Osteocyte (in vitro differentiated cells): ENCODE measurements at places on chromosomes 6 and 20. TPM values are rescaled to one million over a fixed set of nuclear protein-coding genes. Genes with fewer than 3 reads are reported as not detected.

Gene CASS4
- 0.13 TPM in 1 of 2 replicates, not detected in the other for total RNA-seq

GRCh38 chr20:59047938-59048680, 5.5 kb upstream of the PRELID3B start:
- no peaks in the 10 kb centered on the region for H3K36me3 ChIP-seq
- peaks cover 17% of the 10 kb centered on the region for H3K27me3 ChIP-seq
- no peak overlapping the region for H3K27ac ChIP-seq
- DNase-seq, result no peak

Gene TRIM39
- 11.6 and 14.8 TPM in 2 replicates for total RNA-seq

DNA sequence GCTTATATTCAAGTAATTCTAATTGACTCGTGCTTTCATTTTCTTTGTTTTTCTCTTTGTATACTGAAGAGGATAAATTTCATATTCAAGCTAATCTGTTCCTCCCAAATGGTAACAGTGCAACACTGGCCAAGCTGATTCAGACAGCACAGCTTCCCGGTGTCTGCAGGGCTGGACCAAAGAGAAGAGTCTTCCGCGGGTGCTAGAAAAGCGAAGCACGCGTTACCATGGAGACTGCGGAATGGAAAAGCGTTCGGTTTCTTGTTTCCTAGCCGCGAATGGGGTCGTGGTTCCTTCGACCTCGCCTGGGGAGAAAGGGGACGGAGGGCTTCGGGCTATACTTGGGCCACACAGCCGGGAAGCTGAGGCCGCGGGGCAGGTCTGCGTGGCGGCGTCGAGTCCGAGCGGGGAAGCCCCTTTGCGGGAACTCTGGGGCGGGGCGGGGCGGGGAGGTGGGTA, 6.2 kb upstream of the ZNF311 start:
- H3K4me1 ChIP-seq, result peaks cover 5% of the 10 kb centered on the region
- H3K36me3 ChIP-seq, result no peaks in the 10 kb centered on the region
- H3K27ac ChIP-seq, result peak overlapping the region; percentile 92
- peaks cover 32% of the 10 kb centered on the region for H3K27me3 ChIP-seq
- no peak for DNase-seq
- H3K4me3 ChIP-seq, result peak overlapping the region; percentile 88

Gene MTFR2
- total RNA-seq, result 0.76 and 0.91 TPM in 2 replicates

Gene CYP39A1
- total RNA-seq, result 0.30 TPM in 1 of 2 replicates, not detected in the other

DNA sequence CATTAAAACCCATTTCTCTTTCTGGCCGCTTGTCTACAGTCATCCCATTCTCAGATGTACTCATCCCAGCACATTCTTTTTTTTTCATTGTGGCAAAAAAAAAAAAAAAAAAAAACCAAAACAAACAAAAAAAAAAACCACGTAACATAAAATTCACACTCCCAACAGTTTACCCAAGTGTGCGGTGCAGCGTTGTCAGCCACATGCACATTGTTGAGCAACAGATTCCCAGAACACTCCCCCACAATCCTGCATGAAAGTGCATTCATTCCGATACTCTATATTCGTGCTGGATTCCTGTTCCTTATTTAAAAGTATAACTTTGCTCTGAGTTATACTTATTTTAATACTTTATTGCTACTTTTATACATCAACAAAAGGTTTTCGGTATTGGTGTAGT, 96.0 kb downstream of the SASH1 start:
- DNase-seq, result no peak
- H3K36me3 ChIP-seq, result peaks cover 7% of the 10 kb centered on the region
- H3K4me3 ChIP-seq, result no peak overlapping the region
- H3K27ac ChIP-seq, result no peak overlapping the region

- no peaks in the 10 kb centered on the region for H3K36me3 ChIP-seq
- no peak overlapping the region for H3K4me3 ChIP-seq
- H3K4me1 ChIP-seq, result no peaks in the 10 kb centered on the region
- H3K27ac ChIP-seq, result no peak overlapping the region
These were observed 29.4 kb upstream of the KIF6 start for GRCh38 chr6:39754514-39755115.

GRCh38 chr20:62825333-62825985, 8.6 kb downstream of the COL9A3 start:
- no peak overlapping the region for H3K27ac ChIP-seq
- H3K27me3 ChIP-seq, result no peaks in the 10 kb centered on the region
- DNase-seq, result no peak
- H3K4me3 ChIP-seq, result no peak overlapping the region
- peaks cover 5% of the 10 kb centered on the region for H3K4me1 ChIP-seq

Gene AGER
- total RNA-seq, result 3.8 and 4.1 TPM in 2 replicates

Gene JAG1
- 246 and 254 TPM in 2 replicates for total RNA-seq

Gene SLPI
- not detected in 2 replicates for total RNA-seq

GRCh38 chr6:3001773-3002293, 2.1 kb downstream of the NQO2 start:
- DNase-seq, result no peak
- H3K27ac ChIP-seq, result peak overlapping the region; percentile 95

DNA sequence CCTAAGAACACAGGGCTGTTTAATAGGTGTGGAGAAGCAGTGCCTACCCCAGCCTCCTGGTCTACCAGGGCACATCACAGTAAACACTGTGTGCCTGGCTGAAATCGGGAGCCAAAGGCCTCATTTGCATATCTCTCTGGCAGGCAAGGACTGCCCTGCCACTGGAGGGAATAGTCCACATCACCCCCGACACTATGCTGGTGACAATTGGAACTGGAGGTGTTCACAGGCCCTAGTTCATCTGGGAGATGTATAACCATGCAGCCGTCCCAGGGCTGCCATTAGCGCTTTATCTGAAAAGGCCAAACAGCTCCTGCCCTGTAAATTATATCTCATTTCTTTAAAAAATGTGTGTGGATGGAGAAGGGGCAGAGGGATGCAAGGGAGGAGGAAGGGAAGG, 150.3 kb downstream of the LINC00237 start:
- no peaks in the 10 kb centered on the region for H3K27me3 ChIP-seq
- DNase-seq, result no peak
- H3K4me3 ChIP-seq, result no peak overlapping the region
- H3K27ac ChIP-seq, result no peak overlapping the region

Gene FOXA2
- not detected in 2 replicates for total RNA-seq

Gene IL17A
- total RNA-seq, result not detected in 2 replicates

Gene SMOC2
- 11.5 and 11.6 TPM in 2 replicates for total RNA-seq

Gene SNTA1
- 28.9 and 33.8 TPM in 2 replicates for total RNA-seq

DNA sequence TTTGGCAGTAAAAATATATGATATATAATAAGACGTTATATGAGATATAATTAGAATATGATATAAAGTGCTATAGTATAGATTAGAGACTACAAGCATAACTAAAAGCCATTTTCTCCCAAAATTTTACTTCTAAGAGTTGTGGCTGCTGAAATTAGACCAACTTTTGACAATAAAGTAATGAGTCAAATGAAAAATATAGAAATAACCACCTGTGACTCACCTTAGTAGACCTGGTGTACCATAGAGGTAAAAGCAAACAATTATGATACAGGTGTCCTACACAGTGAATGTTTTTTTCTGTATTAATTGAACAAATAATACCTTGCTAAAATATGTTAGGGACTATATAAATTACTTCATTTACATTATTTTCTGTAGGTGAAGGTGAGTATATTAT, 482.9 kb upstream of the MAN1A1 start:
- no peak for DNase-seq
- H3K27ac ChIP-seq, result no peak overlapping the region
- peaks cover 4% of the 10 kb centered on the region for H3K27me3 ChIP-seq
- H3K4me1 ChIP-seq, result no peaks in the 10 kb centered on the region

- no peak overlapping the region for H3K4me3 ChIP-seq
- no peaks in the 10 kb centered on the region for H3K27me3 ChIP-seq
- H3K27ac ChIP-seq, result no peak overlapping the region
- no peak for DNase-seq
- no peaks in the 10 kb centered on the region for H3K36me3 ChIP-seq
These were observed 203.8 kb upstream of the MAP3K7 start for GRCh38 chr6:90790696-90791095.

GRCh38 chr20:18052856-18053255, 4.9 kb downstream of the OVOL2 start:
- H3K4me3 ChIP-seq, result no peak overlapping the region
- no peak overlapping the region for H3K27ac ChIP-seq
- peaks cover 74% of the 10 kb centered on the region for H3K27me3 ChIP-seq
- peaks cover 8% of the 10 kb centered on the region for H3K4me1 ChIP-seq

DNA sequence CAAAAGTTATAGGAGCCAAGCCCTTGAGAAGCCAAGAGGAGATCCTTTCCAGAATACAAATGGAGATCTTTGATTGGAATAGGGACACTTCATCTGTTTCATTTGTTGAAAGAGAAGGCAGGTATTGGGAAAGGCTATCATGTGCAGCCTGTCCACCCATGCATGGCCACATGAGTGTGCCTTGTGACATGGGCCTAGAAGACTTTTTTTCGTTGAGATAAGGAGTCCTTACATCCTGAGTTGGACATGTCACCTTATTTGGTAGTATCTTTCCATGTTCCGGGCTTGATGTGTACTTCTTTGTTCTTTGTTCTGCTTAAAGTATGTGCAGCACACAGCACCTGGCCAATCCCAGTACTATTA, 42.1 kb upstream of the SYNCRIP start:
- H3K36me3 ChIP-seq, result no peaks in the 10 kb centered on the region
- H3K4me1 ChIP-seq, result peaks cover 9% of the 10 kb centered on the region
- DNase-seq, result no peak
- no peaks in the 10 kb centered on the region for H3K27me3 ChIP-seq

GRCh38 chr6:6556161-6556737, 32.3 kb upstream of the LY86 start:
- no peak overlapping the region for H3K4me3 ChIP-seq
- H3K27me3 ChIP-seq, result peaks cover 20% of the 10 kb centered on the region
- H3K27ac ChIP-seq, result no peak overlapping the region
- no peaks in the 10 kb centered on the region for H3K4me1 ChIP-seq
- no peak for DNase-seq

Gene PKHD1
- total RNA-seq, result not detected in 2 replicates

Gene C6orf132
- total RNA-seq, result 4.0 and 4.3 TPM in 2 replicates
